ENCODE measurements at places on chromosomes 13 and 19.
A peak's percentile ranks its signal among the peaks of the same experiment; 100 is the strongest.

DNA sequence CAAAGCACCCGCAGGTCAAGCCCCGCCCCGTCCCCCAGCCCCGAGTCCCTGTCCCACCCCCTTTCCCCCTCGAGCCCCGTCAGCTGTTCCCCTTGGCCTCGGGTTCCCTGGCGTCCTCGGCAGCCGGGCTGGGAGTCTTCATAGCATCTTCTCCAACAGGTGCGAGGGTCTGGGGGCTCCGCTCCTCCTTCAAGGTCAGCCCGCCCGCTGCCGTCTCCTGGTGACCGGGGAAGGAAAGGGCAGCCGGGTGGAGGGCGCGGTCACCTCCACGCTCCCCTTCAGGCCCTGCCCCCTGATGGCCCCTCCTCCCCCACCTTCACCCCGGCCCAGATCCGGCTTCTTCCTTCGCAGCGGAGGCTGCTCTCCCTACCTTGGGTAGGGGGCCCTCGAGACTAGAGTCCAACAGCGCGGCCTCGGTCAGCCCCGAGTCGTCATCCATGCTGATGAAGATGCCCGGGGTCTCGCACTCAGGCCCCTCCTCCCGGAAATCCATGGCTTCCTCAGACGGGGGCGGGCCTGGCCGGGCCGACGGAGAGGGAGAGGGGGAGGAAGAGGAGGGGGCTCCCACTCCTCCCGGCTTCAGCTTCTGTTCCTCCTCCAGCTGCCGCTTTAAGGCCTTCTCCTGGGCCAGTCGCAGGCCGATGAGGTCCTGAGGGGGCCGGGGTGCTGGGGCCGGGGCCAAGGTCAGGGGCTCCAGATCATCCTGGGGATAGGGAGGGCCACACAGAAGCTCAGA, 541 bp upstream of the RSPH6A start:
- DNase-seq: no peak

GRCh38 chr13:28659621-28659970, 666 bp downstream of the POMP start:
- DNase-seq: peak; percentile 52

DNA sequence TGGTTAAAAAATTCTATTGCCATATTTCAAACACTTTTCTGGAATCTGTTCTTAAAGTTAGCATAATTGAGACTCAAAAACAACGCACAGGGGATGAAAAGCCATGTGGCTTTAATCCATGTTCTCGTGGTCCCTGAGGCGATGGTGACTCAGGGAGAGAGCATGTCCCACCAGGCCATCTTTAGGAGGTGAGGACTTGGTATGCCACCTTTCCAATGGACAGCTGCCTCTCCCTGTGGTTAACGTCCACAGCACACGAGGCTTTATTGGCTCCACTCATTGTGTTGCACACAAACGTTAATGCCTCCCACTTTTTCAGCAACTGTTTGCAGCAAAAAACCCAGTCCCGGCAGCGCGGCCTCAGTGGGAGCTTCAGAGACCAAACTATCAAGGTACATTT, 51.4 kb downstream of the EFNB2 start:
- DNase-seq: no peak

DNA sequence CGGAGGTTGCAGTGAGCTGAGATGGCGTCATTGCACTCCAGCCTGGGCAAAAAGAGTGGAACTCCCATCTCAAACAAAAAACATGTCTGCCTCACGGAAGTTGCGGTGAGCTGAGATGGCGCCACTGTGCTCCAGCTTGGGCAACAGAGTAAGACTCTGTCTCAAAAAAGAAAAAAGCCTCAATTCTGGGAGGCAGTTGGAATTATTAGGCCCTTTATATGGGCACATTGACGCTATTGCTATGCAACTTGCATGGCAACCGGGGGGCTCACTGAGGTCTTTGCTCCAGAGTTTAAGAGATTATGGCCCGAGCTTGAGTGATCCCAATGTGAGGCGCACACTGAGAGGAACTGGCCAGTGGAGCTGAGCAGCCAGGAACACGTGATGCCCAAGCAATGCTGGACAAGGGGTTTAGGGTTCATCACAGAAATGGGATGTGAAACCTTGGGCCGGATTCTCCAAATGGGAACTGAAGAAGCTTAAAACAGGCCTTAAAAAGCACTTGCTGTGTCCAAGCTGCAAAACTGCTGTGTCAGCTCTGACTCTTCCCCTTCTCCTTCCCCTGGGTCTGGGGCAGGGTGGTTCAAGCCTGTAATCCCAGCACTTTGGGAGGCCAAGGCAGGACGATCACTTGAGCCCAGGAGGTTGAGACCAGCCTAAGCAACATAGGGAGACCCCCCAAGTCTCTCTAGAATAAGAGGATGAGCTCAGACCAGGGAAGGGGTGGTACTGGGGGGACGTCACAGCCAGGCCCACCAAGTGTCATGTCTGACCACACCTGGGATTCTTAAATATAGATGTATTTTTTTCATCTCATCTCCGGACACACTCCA, 2.5 kb downstream of the FTL start:
- DNase-seq: no peak

DNA sequence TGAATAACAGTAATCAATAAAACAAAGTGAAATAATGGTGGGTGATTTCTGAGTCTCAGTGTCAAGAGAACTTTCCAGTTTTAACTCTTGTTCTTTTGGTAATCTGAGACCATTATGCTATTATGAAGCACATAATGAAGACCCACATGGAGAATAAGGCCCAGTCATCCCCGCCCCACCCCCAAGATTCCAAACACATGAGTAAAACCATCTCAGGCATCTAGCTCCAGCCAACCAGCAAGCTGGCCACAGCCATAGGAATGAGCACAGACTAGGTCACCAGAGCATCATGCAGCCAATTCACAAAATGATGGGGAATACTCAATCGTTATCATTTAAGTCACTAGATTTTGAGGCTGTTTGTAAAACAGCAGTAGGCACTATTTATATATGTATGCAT, 1769.0 kb upstream of the PCDH20 start:
- no peak for DNase-seq

GRCh38 chr19:17803264-17803896, 8.4 kb downstream of the B3GNT3 start:
- DNase-seq: peak; percentile 41

GRCh38 chr19:28257396-28257795, 955.6 kb downstream of the UQCRFS1 start:
- no peak for DNase-seq

- no peak for DNase-seq
These were observed 18.5 kb downstream of the AP3D1 start for GRCh38 chr19:2132731-2133490.

- no peak for DNase-seq
These were observed 8.2 kb upstream of the RFPL4A start for GRCh38 chr19:55750715-55751114.

DNA sequence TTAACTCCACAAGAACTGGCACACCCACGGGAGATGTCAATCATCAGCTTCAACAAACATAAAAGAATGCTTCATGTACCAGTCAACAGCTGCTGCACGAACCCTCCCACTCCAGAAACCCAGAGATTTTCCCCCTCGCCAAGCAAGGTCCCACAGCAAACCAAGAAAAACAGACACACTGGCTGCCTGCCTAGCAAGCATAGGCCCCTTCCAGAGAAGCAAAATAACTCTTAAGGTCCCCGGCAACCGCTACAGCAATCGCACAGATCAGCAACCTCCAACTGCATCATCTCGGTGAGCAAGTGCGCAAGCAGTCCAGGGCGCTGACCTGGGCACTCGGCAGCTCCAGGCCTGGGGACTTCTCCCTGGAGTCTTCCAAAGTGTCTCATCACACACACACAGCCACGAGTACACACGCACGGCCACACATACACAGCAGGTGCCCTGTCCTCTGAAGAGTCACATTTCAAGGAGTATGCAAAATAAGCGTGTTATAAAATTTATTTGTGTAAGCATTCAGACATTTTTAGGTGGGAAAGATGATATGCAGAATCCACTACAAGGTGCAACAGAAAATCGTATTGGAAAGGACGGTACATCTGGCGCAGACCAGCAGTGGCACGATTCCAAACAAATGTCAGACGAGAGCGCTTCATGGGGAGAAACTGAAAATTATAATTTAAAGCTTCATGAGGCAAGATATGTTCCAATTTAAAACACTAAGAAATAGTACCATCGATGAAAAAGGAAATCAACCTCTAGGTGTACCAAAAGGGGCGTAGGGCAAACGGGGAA, 125.0 kb downstream of the STK24 start:
- DNase-seq: no peak

DNA sequence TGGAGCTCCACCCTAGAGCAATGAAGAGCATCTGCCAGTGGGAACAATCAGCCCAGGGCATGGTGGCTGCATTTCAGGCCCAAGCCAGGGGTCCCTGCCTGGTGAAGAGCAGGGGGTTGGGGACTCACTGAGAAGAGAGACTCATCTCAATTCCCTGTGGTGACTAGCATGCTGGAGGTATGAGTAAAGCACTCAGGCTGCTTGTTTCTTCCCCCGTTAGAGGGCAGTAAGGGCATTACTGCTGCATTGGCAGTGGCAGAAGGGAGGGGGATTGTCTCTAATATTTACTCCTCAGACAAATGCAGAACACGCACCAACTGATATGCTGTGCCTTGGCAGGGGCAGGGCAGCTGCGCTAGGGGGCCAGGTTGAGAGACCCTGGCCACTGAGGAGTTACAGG, 329.1 kb downstream of the SLITRK5 start:
- no peak for DNase-seq

DNA sequence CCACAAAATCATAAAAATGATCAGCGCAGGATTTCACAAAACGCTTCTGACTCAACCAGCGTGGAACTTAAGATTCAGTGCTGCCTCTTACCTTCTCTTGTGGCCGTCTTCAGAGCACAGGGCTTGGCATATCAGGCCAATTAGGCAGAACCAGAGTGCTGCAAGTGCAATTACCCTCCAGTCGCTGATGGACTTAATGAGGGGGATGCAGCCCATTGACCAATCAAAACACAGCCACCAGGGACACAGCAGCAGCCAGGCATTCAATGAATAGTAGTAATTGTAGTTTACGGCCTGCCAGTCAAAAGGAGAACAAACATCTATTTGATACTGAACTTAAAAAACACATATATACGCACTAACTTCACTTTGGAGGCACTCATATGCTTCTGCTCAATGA, 38.2 kb downstream of the TMTC4 start:
- no peak for DNase-seq

DNA sequence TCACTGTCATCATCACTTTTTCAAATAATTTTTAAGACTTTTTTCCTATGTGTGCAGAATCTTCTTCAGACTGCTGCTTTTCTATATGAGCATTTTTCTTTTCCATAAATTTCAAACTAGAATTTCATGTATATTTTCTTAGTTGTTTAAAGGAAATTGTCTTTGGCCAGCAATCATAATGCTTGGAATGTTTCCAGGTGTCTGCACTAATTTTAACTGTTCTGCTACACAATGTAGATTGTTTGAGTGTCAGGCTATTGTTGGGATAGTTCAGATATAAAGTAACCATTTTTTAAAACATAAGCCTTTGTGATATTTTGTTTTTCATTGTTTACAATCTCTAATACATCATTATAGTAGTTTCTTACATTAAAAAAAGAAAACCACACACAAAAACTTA, 1418.5 kb downstream of the EFNB2 start:
- no peak for DNase-seq

- no peak for DNase-seq
These were observed 178.5 kb downstream of the USP12 start for GRCh38 chr13:26992951-26993719.

- DNase-seq: peak; percentile 38
These were observed 66.5 kb upstream of the USPL1 start for GRCh38 chr13:30551189-30551588.

DNA sequence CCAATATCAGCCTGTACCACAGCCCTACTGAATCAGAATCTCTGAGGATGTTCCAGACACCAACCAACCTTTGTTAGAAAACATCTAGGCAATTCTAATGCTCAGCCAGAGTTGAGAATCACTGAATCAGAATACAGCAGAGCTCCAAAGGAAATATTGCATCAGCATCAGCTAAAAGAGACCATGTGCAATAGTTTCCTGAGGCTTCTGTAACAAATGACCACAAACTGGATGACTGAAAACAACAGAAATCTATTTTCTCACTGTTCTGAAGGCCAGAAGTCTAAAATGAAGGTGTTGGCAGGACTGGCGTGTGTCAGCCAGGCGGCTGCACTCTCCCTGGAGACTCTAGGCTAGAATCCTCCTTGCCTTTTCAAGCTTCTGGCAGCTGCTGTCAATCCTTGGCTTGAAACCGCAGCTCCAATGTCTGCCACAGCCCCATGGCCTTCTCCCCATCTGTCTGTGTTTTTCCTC, 1.2 kb upstream of the DCT start:
- DNase-seq: no peak

DNA sequence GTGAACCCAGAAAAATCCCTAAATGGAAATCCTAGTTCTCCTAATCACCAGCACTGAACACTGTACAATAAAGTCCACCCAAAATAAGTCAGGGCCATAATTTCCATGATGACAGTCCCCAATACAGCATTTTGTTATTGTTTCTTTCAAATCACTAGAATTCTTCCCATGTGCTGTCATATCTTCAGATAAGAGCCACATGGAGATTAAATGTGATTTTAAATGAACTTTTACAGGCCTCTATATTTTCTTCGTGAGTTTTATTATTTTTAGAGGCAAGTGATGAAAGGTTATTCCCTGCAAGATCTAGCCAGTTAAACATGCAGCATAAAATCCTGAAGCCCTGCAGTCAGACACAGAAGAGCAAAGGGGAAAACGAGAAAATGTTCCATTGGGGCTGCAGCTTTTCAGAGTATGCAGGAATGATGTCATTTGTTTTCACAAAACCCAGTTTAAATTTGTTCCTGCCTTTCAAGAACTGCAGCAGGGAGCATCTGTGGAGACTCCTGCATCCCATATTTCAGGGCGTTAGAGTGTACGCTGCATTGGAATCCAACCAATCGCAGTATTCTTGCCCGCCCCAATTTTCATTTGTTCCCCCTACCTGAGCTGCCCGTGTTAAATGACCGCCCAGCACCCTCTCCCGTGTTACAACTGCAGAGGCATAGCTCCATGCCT, 167.2 kb upstream of the KLF12 start:
- no peak for DNase-seq

- DNase-seq: no peak
These were observed 32.9 kb downstream of the RXFP2 start for GRCh38 chr13:31772231-31772630.

DNA sequence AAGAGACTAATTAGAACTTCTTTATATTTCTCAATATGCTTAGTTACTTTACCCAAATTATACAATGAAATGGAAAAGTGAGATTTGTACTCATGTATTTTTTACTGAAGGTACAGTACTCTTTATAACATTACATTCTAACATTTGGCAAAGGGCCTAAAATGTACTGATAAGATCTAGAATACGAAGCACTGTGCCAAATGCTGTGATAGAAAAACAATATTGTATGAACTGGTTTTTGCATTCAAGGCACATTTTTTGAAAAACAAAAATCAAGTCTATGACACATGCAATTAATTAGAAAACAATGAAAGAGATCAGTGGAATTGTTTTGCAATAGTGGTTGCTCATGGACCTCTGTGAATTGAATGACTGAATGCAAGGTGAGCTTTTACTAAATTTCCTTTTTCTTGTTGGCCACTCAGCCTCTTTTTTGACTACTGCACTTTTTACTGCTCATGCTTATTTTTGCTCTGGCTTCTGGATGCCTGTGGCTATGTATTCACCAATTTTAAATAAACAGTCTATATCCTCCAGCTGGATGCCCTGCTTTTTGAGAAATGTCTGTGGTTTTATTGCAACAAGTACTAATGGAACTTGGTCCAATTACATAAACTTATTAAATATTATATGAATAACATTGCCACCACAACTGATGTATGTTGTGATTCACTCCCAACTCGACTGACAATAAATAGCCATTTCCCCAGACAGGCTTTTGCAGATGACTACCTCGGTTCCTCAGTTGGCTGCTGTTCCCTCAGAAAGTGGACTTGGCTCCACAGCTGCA, 41.4 kb upstream of the OBI1 start:
- DNase-seq: no peak

GRCh38 chr19:22332924-22333323, 46.7 kb downstream of the ZNF729 start:
- DNase-seq: no peak

Data from CD4-positive, alpha-beta T cell treated with Interleukin-2 at 100 ng/mL for 4 hours (primary cell).